ENCODE measurements at places on chromosomes 4 and X. TPM values are rescaled to one million over a fixed set of nuclear protein-coding genes. Genes with fewer than 3 reads are reported as not detected.
A peak's percentile ranks its signal among the peaks of the same experiment; 100 is the strongest.

DNA sequence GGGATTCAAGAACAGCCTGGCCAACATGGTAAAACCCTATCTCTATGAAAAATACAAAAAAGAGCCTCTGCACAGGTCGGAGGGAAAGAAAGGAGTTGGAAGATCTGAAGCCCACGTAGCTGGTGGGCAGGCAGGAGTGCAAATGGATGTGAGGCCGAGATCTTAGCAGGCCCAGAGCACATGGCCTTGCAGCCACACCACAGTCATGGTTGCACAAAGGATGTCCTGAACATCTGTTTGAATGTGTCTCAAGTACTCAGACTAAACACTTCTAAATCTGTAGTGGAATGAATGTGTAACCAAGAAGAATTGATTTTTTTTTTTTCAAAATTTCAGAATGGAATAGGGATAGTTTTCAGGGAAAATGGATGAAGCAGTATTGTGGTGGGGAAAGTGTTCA, 10.8 kb downstream of the CA5B start:
- peaks cover 31% of the 10 kb centered on the region for H3K4me1 ChIP-seq
- peaks cover 4% of the 10 kb centered on the region for H3K36me3 ChIP-seq
- DNase-seq, result no peak
- H3K4me3 ChIP-seq, result peak overlapping the region; percentile 5
- no peaks in the 10 kb centered on the region for H3K27me3 ChIP-seq

- no peaks in the 10 kb centered on the region for H3K27me3 ChIP-seq
- DNase-seq, result no peak
- no peak overlapping the region for H3K27ac ChIP-seq
Measured at GRCh38 chrX:8033175-8033574, 106.0 kb upstream of the PNPLA4 start.

DNA sequence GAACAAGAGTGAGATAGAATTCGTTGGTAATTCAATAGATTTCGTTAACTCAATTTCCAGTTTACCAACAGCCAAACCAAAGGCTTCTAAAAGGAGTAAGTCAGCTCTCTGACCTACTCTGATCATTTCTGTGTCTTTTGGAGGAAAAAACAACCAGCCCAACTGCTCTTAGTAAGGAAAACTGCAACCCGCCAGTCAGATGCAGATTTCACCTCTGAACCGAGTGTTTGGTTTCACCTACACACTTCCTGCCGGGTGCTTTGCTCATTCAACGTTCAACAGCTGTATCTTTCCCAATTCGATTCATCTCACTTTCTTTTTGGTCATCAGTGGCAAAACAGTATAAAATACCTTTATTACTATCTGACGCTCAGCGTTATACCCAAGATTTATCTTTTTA, 24.5 kb downstream of the TMSB4X start:
- no peaks in the 10 kb centered on the region for H3K27me3 ChIP-seq
- H3K4me1 ChIP-seq, result peaks cover 20% of the 10 kb centered on the region
- H3K36me3 ChIP-seq, result no peaks in the 10 kb centered on the region
- no peak for DNase-seq

- no peak for DNase-seq
- H3K27me3 ChIP-seq, result peaks cover 40% of the 10 kb centered on the region
- H3K27ac ChIP-seq, result no peak overlapping the region
- H3K4me1 ChIP-seq, result no peaks in the 10 kb centered on the region
- peaks cover 2% of the 10 kb centered on the region for H3K36me3 ChIP-seq
Measured at GRCh38 chr4:55121246-55121645, 4.1 kb downstream of the KDR start.

- H3K4me3 ChIP-seq, result no peak overlapping the region
- H3K27me3 ChIP-seq, result no peaks in the 10 kb centered on the region
- DNase-seq, result no peak
- H3K36me3 ChIP-seq, result no peaks in the 10 kb centered on the region
- no peak overlapping the region for H3K27ac ChIP-seq
- no peaks in the 10 kb centered on the region for H3K4me1 ChIP-seq
Measured at GRCh38 chrX:12234534-12235329, 96.5 kb downstream of the FRMPD4 start.

DNA sequence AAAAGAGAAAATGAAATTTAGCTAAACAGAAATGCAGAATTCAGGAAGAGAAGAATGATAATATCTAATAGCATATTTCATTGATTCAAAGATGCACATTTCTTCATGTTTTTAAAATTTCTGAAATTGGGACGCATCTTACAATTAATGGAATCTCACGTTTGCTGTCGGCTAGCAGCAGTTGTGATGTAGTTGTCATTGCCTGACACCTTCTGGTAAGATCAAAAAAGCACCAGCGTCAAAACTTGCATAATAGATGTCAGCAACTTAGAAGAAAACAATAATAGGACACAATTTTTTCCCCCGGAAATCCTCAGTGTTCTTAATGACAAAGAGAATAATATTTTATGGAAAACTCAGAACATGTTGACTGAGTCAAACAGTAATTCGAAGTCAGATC, 29.8 kb upstream of the SLC7A3 start:
- H3K4me3 ChIP-seq, result no peak overlapping the region
- H3K36me3 ChIP-seq, result no peaks in the 10 kb centered on the region
- H3K27ac ChIP-seq, result no peak overlapping the region
- H3K4me1 ChIP-seq, result peaks cover 2% of the 10 kb centered on the region

DNA sequence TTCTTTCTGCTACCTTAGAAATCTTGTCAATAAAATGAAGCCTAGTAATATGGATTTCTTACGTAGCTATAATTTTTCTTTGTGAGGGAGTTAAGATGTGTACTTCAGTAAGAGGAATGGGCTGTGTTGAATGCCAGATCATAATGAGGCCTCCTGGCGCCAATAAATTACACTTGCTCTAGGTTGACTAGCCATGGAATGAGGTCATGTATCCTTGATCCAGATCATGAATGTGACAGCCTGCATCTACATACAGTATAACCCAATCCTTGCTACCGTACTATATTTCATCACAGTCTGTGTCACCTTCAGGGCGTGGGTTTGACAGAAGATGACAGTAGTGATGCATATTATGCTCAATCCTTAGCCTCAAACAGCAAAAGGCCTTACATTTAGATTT, 36.2 kb downstream of the NHS start:
- H3K4me3 ChIP-seq, result no peak overlapping the region
- H3K27me3 ChIP-seq, result no peaks in the 10 kb centered on the region
- no peak for DNase-seq

DNA sequence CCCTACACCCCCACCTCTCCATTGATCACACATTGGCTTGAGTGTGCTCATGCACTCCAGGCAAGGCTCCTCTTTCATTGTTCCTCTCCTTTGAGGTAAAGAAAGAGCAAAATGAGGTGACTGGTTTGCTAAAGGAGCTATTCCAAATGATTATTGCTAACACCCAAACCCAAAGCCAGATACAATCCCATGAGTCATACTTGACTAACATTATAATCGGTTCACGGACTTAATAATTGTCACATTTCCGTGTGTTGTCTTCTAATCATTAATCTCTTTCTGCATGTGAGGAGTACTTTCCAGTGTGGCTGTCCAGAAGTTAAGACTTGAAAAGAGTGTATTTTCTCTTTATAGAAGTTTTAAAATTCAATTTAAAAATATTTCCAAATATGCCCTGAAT, 174.3 kb upstream of the SFRP2 start:
- no peak overlapping the region for H3K4me3 ChIP-seq
- no peak overlapping the region for H3K27ac ChIP-seq
- DNase-seq, result no peak
- H3K27me3 ChIP-seq, result no peaks in the 10 kb centered on the region

DNA sequence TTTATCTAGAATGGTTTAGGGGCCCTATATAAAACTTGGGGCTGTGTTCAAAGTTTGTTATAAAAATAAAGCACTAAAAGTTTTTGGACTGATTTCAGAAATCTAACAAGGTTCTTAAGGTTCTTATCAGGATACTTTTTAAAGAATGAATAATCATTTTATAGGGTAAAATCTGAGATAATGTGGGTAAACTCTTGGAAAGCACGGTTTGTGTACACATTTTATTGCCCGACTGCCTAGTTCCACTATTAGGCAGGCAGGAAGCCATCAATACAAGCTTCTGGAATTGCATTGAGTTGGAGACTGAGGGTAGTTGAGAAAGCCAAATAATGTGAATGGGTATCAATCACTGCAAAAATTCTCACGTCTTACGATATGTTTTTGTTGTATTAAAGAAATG, 331.0 kb upstream of the PITX2 start:
- no peaks in the 10 kb centered on the region for H3K27me3 ChIP-seq
- no peak overlapping the region for H3K4me3 ChIP-seq
- DNase-seq, result no peak
- H3K27ac ChIP-seq, result no peak overlapping the region

- H3K27ac ChIP-seq, result peak within 1 kb of the TSS; percentile 59
- no peaks in the 10 kb centered on the region for H3K36me3 ChIP-seq
- peak within 1 kb of the TSS; percentile 80 for H3K4me3 ChIP-seq
- DNase-seq, result no peak
Measured at GRCh38 chrX:1336331-1336943, at the start of gene IL3RA. IL3RA (plus strand) TSS chrX:1336785; CDS start chrX:1341766, 4,981 bp downstream.

GRCh38 chr4:87179751-87180150, 40.7 kb downstream of the KLHL8 start:
- DNase-seq, result no peak
- no peak overlapping the region for H3K4me3 ChIP-seq
- no peak overlapping the region for H3K27ac ChIP-seq
- peaks cover 4% of the 10 kb centered on the region for H3K36me3 ChIP-seq

- no peak overlapping the region for H3K4me3 ChIP-seq
- DNase-seq, result no peak
- H3K27me3 ChIP-seq, result no peaks in the 10 kb centered on the region
- peaks cover 11% of the 10 kb centered on the region for H3K4me1 ChIP-seq
Measured at GRCh38 chrX:150543230-150544155, 24.9 kb upstream of the MTM1 start.

GRCh38 chr4:26912810-26913209, 52.2 kb downstream of the STIM2 start:
- peaks cover 58% of the 10 kb centered on the region for H3K4me1 ChIP-seq
- H3K36me3 ChIP-seq, result no peaks in the 10 kb centered on the region
- H3K27ac ChIP-seq, result peak overlapping the region; percentile 51
- no peaks in the 10 kb centered on the region for H3K27me3 ChIP-seq

- peaks cover 1% of the 10 kb centered on the region for H3K36me3 ChIP-seq
- H3K4me3 ChIP-seq, result no peak overlapping the region
- H3K27ac ChIP-seq, result peak overlapping the region; percentile 66
- H3K4me1 ChIP-seq, result peaks cover 6% of the 10 kb centered on the region
Measured at GRCh38 chr4:36351082-36351666, 69.8 kb downstream of the DTHD1 start.

DNA sequence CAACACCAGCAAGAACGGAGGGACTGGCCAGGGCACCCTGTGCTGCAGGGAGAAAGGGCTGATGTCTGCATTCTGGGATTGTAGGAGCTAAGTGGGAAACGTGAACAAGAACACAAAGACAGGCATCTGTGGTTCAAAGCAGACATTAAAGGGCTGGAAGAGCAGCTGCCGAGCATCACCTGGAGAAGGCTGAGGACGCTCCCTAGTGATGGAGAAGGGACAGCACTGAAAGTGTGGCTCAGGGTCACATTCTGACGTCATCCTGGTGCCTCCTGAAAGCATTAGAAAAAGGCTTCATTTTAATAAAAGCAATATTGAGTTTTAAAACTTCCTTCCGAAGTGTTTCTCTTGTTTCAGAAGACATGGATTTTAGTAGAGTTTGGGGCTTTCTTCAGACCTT, 62.3 kb downstream of the CLDN22 start:
- no peak for DNase-seq
- H3K27ac ChIP-seq, result no peak overlapping the region
- H3K4me3 ChIP-seq, result no peak overlapping the region
- no peaks in the 10 kb centered on the region for H3K27me3 ChIP-seq
- peaks cover 5% of the 10 kb centered on the region for H3K4me1 ChIP-seq
- no peaks in the 10 kb centered on the region for H3K36me3 ChIP-seq

UGT2A1 gene
- total RNA-seq, result not detected

RIBC1 gene
- total RNA-seq, result 1.6 TPM

NDNF gene
- not detected for total RNA-seq

CT45A3 gene
- not detected for total RNA-seq

GABRG1 gene
- not detected for total RNA-seq

SOX3 gene
- total RNA-seq, result not detected

All from T-helper 17 cell (primary cell).